Aorta (tissue), 5 donors: ENCODE measurements at places on chromosomes 7 and 10. TPM values are rescaled to one million over a fixed set of nuclear protein-coding genes. Genes with fewer than 3 reads are reported as not detected.

HOGA1 gene
- total RNA-seq: 1.9 TPM

MYH16 gene
- not detected for total RNA-seq

GARIN1A gene
- total RNA-seq: 7.4 TPM

FAM25C gene
- not detected for total RNA-seq

CUZD1 gene
- total RNA-seq: 1.1 TPM

CHAT gene
- not detected for total RNA-seq

CPA2 gene
- 0.72 TPM for total RNA-seq

C10orf53 gene
- total RNA-seq: not detected

PTPRZ1 gene
- total RNA-seq: 2.7 TPM

AZGP1 gene
- 0.63 TPM for total RNA-seq

TRIM50 gene
- total RNA-seq: 2.2 TPM

GDF2 gene
- total RNA-seq: not detected

FKBP14 gene
- 25.9 TPM for total RNA-seq

OR2A1 gene
- 0.16 TPM for total RNA-seq

KLF14 gene
- 0.12 TPM for total RNA-seq
